ENCODE measurements at places on chromosomes 16 and 17.
A peak's percentile ranks its signal among the peaks of the same experiment; 100 is the strongest.

GRCh38 chr17:49783071-49783715, 5.3 kb upstream of the KAT7 start:
- DNase-seq = no peak

DNA sequence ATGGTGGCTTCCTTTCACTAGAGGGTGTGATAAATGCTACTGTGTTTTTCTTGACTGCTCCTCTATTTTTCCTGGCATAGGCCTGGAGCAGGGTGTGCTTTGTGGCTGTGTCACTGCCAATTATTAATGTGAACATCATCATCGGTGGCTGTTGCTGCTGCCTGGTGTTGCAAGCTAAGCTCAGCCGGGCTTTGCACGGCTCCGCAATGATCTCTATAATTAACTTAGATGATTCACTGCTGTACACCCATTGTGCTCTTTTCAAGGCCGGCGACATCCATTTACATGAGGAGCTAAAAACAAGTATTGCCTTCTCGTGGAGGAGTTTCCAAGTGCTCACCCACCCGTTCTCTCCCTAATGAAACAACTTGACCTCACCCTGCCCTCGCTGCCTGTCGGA, 160.1 kb upstream of the IRX3 start:
- DNase-seq = peak; percentile 77

- DNase-seq = no peak
Observed at GRCh38 chr17:15966183-15966878, 21.4 kb downstream of the ADORA2B start.

- no peak for DNase-seq
Observed at GRCh38 chr17:31224366-31224765, 72.7 kb downstream of the OMG start.

GRCh38 chr17:56918916-56919315, 5.1 kb upstream of the TRIM25 start:
- DNase-seq = no peak

GRCh38 chr16:86980644-86981043, 336.5 kb downstream of the C16orf95 start:
- DNase-seq = no peak

GRCh38 chr17:70171159-70171558, 1.8 kb downstream of the KCNJ2 start:
- no peak for DNase-seq

GRCh38 chr17:61928101-61928436, 287 bp upstream of the INTS2 start:
- no peak for DNase-seq

DNA sequence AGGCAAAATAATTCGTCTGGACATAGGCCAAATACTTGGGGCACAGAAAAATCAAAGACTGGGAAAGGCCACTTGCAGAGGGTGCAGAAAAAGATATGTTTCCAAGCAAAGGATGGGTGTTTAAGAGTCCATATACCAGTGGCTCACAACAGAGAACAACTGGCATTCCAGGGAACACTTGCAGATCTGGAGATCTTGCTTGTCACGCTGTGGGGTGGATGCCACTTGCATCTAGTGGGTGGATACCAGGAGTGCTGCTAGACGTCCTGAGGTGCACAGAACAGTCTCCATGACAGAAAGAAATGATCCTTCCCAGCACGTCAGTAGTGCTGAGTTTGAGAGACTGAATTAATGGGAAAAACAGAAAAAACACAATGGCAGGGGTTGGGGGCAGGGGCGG, 8.4 kb downstream of the CBX8 start:
- no peak for DNase-seq

DNA sequence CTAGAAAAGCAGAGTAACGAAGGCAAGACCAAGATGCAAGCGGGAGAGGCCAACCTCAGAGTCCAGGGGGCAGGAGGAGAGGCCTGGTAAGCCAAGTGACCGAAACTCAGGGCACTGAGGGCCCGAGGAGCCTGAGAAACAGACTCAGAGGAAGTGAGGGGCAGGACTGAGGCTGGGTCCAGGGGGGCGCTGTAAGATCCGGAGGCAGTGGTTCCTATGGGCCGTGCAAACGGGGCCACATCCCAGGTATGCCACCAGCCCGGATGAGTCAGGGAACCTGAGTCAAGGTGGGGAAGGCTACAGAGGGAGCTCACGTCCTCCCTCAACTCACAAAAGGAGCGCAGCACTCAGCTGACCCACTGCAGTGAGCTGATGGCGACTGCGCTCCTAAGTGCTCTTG, 8.3 kb downstream of the ZDHHC7 start:
- DNase-seq = no peak

- DNase-seq = no peak
Observed at GRCh38 chr16:1221628-1222552, 3.2 kb downstream of the TPSG1 start.

- DNase-seq = no peak
Observed at GRCh38 chr17:38653230-38653629, 21.5 kb downstream of the EPOP start.

GRCh38 chr16:49458656-49459445, 85.2 kb downstream of the C16orf78 start:
- DNase-seq = no peak

DNA sequence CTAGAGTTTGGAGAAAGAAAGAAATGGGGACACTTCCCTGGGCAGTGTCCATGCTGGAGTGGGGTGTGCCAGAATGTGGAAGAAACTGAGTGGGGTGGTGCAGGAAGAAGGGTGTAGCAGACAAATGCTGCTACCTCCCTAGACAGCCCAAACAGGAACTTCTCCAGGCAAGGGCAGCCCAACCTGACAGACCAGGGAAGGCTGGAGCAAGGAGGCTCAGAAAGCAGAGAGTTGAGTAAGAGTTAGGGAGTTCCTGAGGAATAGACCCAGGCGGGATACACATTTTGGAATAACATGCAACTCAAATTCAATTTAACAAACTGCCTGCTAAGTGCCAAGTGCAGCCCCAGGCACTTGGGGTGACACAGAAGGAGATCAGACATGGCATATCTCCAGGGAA, 1.0 kb upstream of the MYO18A start:
- DNase-seq = no peak

GRCh38 chr16:64459821-64460220, 662.0 kb downstream of the CDH11 start:
- DNase-seq = peak; percentile 58

DNA sequence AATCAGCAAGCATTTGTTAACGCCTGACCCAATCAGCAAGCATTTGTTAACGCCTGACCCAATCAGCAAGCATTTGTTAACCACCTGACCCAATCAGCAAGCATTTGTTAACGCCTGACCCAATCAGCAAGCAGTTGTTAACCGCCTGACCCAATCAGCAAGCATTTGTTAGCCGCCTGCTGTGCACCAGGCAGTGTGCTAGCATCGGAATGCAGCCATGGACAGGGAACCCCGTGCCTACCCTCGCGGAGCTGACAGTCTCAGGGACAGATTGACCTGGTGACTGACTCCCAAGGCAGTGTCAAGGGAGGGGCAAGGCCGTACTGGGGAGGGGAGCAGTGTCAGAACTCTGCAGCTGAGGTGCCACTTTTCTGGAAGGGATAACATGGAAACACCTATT, 66.9 kb downstream of the ABR start:
- no peak for DNase-seq

DNA sequence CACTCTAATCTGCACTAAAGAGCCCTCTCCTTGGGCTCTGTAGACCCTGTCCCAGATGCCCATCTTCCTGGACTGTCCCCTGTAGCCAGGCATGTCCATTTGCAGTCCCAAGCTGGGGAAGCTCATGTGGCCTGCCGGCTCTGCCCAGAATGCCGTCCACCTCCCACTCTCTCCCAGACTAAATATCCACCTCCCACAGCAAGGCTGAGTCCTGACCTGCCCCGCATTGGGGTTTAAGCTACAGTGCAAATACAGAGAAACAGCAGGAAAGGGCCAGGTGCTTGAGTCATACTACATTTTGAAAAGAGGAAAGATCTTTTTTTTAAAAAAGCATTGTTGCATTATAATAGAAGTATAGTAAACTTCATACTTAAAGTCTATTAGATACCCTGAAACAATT, 3.0 kb downstream of the ST6GALNAC2 start:
- DNase-seq = no peak

- DNase-seq = no peak
Observed at GRCh38 chr16:13835387-13835786, 84.6 kb upstream of the ERCC4 start.

GRCh38 chr17:7477392-7478275, 1.8 kb downstream of the ZBTB4 start:
- peak; percentile 83 for DNase-seq

DNA sequence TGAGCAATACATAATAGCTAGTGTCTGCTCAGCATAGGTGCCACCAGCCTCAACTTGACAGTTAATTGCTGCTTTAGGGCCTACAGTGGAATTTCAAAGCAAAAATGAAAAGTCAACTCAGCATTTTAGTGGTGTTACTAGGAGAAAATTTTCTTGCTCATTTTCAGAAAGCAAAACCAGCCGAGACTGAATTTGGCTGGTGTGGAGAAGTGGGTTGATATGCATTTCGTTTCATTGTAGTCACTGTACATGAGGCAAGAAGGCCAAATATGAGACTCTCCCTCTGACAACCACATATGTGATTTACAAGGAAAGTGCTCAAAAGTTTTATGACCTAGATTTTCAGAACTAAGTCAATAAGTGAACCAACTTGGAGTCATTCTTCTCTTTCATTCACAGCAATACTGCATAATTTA, 54.0 kb downstream of the DUSP14 start:
- DNase-seq = peak; percentile 32

DNA sequence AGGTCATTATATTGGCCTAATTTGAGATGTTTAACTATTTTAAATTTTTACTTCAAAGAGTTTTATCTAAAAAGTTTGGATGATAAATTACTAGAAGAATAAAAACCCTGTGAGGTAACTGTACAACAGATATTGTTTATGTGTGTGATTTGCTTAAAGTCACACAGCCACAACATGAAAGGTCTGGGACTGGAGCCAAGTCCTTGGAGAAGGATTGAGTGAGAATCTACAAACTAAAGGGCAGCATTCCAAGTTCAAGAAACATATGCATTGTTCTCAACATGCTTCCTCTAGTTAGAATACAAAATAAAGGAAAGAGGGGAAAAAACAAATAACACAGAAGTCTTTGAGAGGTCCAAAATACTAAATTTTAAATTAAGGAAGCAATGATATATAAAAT, 131.5 kb upstream of the MON1B start:
- DNase-seq = no peak

DNA sequence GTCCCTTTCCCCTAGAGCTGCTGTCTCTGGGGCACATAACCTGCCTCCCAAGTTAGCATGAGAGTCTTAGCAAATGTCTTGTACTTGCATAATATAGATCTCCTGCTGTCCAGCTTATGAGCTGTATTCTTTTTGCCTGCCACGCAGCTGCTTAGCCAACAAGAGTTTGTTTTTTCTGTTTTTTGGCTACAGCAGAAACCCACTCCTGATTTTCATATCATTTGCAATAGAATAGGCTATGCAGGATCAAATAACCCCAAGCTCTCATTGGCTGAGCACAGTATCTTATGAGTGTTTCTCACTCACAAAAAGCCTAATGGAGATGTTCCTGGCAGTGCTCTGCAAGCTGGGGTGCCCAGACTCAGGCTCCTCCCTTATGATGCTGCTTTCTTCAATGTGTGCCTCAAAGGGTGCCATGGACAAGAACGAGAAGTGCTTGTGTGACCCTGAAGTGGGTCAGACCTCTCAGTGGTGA, 23.1 kb downstream of the B9D1 start:
- DNase-seq = no peak

- no peak for DNase-seq
Observed at GRCh38 chr17:82884970-82885353, 45.1 kb upstream of the ZNF750 start.

DNA sequence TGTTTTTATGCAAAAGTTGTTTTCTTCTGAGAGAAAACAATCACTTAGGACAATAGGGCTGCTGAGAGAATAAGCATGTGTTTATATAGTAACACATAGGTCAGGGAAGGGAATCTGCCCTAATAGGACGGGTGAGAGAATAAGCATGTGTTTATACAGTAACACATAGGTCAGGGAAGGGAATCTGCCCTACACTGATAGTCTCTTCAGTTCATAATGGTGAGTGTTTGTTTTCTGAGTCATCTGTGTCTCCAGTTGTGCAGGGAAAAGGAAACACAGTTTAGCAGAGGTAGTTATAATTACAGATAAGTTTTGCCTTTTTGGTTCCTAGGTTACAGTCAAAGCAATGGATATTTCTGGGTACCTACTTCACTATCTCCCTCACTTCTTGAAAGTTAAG, 252.3 kb upstream of the CA10 start:
- DNase-seq = no peak

- DNase-seq = no peak
Observed at GRCh38 chr17:79779661-79780365, 1.9 kb downstream of the CBX2 start.

- DNase-seq = peak; percentile 44
Observed at GRCh38 chr17:39244600-39245570, 19.1 kb upstream of the STAC2 start.

- DNase-seq = no peak
Observed at GRCh38 chr17:36512641-36513040, 22.0 kb downstream of the MYO19 start.

- no peak for DNase-seq
Observed at GRCh38 chr17:19379361-19380065, 1.2 kb downstream of the MAPK7 start.

GRCh38 chr17:74691151-74691550, 21.6 kb downstream of the CD300LF start:
- DNase-seq = no peak

DNA sequence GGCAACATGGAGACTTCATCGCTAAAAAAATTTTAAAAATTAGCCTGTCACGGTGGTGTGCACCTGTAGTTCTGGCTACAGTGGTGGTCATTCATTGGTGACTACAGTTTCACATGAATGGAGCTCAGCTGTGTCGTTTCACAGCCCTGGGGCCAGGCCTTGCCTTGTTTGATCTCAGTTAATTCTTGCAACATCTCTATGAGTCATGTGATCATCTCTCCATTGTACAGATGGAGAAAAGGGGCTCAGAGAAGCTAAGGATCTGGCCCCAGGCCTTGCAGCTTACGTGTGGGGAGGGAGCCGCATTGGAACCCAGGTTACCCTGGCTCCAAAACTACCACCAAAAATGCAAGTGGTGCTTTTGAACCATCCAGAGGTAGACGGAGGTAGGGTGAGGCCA, 49.4 kb downstream of the GDE1 start:
- no peak for DNase-seq

Measured in GM04504 (cell line).